ENCODE measurements at places on chromosomes 7 and 10. TPM values are rescaled to one million over a fixed set of nuclear protein-coding genes. Genes with fewer than 3 reads are reported as not detected.

Gene BHLHA15
- total RNA-seq: 0.52 TPM

Gene LIPK
- not detected for total RNA-seq

Gene RBM20
- total RNA-seq: 2.1 TPM

Gene TSPAN15
- 106 TPM for total RNA-seq

Gene UTF1
- not detected for total RNA-seq

Gene MPLKIP
- 38.4 TPM for total RNA-seq

Gene ZPBP
- not detected for total RNA-seq

Gene RAPGEF5
- total RNA-seq: 0.18 TPM

Gene ELFN1
- total RNA-seq: 0.32 TPM

Gene FAM24B
- total RNA-seq: 16.5 TPM

Gene KCNH2
- total RNA-seq: 1.0 TPM

Gene TDRD1
- total RNA-seq: not detected

Gene CD36
- 0.19 TPM for total RNA-seq

Gene CDHR1
- 0.14 TPM for total RNA-seq

Gene OR6B1
- not detected for total RNA-seq

Gene HPS1
- 34.5 TPM for total RNA-seq

Measured in A549 treated with ZK216348 at 1 μM for 4 hours (cell line).